ENCODE measurements at places on chromosomes 4 and X. TPM values are rescaled to one million over a fixed set of nuclear protein-coding genes. Genes with fewer than 3 reads are reported as not detected.

METAP1 gene
- total RNA-seq: 48.6 TPM

RXFP1 gene
- not detected for total RNA-seq

CCDC149 gene
- total RNA-seq: 2.6 TPM

ZDHHC15 gene
- not detected for total RNA-seq

ATOH1 gene
- not detected for total RNA-seq

AFF2 gene
- not detected for total RNA-seq

TMEM47 gene
- total RNA-seq: 1.5 TPM

CC2D2A gene
- 12.4 TPM for total RNA-seq

TRIM75 gene
- total RNA-seq: not detected

AADAT gene
- 9.6 TPM for total RNA-seq

Measured in A549 treated with dexamethasone at 1 μM for 4 hours (cell line).